ENCODE measurements at places on chromosomes 7 and 10. TPM values are rescaled to one million over a fixed set of nuclear protein-coding genes. Genes with fewer than 3 reads are reported as not detected.
A peak's percentile ranks its signal among the peaks of the same experiment; 100 is the strongest.

DNA sequence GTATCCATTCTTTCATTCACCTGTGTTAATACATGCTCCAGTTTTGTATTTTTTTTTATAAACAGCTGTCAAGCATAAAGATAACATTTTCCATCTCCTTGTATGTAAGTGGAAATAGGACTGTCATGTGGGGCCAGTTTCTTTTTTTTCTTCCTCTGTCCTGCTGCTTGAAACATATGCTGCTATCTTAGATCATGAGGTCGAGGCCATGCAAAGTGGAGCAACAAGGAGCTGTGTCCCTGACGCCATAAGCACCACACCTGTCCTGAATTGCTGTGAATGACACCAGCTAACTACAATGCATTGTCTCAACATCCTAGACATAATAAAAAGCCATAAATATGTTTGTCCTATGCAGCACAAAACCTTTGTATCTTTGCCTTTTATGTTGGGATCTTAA lies 37.7 kb upstream of the SLC26A4 start:
- no peak for DNase-seq

DNA sequence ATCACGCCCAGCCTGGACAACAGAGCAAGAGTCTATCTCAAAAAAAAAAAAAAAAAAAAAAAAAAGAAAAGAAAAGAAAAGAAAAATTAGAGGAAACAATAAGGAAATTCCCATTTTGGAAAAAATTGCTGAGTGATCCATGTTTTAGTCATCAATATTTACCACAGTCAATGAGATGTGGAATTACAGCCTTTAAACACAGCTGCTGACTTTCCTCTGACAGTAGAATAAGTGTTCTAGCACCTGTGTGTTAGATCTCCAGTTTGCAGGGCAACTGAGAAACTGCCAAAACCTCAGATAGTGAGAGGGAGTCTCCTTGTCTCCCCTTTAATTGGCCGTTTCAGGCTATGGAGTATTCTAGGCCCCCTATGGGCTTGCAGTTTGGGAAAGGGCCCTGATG lies 520.1 kb downstream of the KCNMA1 start:
- DNase-seq: no peak

GRCh38 chr10:97553575-97554031 lies 19.0 kb upstream of the ANKRD2 start:
- DNase-seq: peak; percentile 68

ABCC2 gene
- 0.93 TPM for polyA plus RNA-seq

- peak; percentile 67 for DNase-seq
These were observed 2.5 kb downstream of the ZEB1 start for GRCh38 chr10:31321396-31321941.

MRPS33 gene
- polyA plus RNA-seq: 83.6 TPM

- no peak for DNase-seq
These were observed 52.2 kb upstream of the SEC61G start for GRCh38 chr7:54811041-54811845.

DNA sequence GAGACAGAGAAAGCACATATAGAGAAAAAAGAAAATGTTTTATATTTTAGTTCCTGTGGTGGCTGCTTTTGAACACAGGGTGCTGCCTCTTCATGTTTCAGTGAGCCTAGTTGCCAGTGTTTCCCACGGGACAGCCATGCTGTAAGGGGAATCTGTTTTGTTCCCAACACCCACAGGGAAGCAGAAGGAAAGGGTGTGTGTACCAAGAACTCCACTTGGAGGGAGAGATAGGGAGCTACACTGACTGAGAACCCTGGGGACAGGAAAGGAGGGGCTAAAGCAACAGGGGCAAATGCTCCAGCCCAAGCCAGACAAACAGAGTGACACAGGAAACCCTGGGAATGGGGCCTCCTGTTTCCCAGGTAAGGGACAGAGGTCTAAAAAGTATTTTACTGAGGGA lies 40.2 kb downstream of the FRMPD2 start:
- DNase-seq: no peak

NME8 gene
- polyA plus RNA-seq: not detected

- DNase-seq: no peak
These were observed 9.1 kb downstream of the MDFIC start for GRCh38 chr7:114930829-114931655.

DNA sequence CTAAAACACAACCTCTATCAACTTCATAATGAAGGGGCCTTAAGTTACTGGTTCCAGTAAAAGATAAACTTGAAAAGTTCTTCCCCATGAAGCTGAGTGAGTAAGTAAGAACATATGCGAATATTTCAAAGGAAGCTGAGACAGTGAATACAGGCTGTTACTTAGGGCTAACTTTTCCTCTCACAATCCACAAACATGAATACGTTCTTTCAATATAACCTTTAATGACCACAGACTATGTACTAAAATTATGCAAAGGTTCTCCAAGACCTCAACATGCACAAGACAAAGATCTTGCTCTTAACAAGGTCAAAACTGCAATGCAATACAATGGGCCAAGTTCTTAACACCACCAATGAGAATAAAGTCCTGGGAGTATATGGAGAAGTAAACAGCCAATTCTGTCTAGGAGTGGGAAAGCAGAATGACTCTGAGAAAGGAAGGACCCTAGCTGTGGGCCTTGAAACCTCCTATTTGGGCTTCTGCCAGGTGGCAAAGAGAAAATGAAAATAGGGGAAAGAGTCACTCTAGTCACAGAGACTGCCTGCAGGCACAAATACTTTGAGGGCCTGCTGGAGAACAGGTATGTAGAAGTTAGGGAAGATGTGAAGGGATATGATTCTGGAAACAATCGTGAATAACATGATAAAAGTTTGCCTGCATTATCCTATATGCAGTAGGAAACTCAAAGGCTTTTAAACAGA lies 43.7 kb downstream of the OSBPL3 start:
- DNase-seq: no peak

- no peak for DNase-seq
These were observed 329.5 kb upstream of the MEOX2 start for GRCh38 chr7:16015981-16016380.

H2BK1 gene
- not detected for polyA plus RNA-seq

ELN gene
- 19.4 TPM for polyA plus RNA-seq

DNA sequence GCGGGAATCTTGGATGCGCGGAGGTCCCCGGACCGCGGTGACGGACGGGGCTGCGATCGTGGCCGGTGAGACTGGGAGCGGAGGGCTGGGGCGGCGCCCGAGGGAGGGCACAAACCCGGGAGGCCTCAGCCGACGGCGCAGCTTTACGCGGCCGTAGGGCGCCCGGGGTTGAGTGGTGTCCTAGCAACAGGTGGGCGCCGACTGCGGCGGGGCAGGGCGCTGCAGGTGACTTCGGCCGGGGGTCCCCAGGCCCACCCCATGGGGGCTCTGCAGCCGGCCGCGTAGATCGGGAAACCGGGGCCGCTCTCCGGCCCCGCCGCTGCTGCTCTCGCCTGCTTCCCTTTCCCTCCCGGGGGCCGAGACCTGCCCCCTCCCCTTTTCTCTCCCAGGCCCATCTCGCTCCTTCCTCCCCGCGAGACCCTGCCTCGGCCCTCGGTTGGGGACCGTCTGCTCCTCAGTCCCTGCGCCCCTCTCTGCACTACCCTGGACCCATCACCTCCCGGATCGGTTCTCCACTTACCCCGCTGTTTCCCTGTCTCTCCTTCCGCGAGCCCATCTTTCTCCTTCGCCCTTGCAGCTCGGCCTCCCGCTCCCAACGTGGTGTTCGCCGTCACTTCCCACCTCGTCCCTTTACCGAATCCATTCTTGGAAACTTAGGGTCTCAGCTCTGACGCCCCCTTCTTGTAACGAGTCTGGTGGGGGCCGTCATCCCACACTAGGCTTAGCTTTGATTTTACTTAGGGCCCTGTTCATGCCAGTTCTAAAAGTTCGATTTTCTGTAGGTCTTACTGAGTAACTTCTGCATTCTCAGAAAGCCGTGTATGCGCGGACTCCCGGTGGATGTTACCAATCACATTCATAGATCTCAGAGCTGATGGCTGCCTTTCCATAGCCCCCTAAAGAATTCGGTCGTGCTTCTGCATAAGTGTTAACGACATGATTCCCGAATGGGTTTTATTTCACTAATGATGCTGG lies 18.5 kb upstream of the ACBD5 start:
- peak; percentile 73 for DNase-seq

GBX1 gene
- not detected for polyA plus RNA-seq

DNA sequence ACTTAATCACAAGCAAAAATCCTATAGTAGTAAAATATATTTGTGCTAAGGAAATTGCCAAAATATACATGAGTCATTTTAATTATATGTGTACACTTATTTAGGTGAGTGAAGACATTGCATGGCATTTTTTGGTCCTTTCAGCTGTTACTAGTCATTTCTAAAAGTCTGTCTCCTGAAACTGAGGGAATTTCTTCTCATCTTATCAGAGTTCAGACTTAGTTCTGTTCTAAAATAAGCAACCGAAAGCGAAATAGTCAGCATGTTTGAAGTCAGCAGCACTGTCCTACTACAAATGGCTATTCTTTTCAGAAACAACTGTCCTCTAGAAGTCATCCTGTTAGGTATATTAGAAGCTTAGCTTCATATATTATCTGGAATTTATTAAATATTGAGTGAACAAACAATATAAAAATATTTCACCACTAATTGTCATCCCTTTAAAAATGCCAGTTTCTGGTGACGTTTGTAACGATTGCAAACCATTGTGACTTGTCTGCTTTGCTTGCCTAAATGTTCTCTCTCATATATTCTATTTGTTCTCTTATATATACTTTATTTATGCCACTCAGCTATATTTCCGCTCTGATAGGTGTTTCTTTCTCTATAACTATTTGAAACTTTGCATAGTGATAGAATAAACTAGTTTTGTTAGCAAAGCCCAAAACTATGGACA lies 227.4 kb upstream of the KAT6B start:
- no peak for DNase-seq

DNA sequence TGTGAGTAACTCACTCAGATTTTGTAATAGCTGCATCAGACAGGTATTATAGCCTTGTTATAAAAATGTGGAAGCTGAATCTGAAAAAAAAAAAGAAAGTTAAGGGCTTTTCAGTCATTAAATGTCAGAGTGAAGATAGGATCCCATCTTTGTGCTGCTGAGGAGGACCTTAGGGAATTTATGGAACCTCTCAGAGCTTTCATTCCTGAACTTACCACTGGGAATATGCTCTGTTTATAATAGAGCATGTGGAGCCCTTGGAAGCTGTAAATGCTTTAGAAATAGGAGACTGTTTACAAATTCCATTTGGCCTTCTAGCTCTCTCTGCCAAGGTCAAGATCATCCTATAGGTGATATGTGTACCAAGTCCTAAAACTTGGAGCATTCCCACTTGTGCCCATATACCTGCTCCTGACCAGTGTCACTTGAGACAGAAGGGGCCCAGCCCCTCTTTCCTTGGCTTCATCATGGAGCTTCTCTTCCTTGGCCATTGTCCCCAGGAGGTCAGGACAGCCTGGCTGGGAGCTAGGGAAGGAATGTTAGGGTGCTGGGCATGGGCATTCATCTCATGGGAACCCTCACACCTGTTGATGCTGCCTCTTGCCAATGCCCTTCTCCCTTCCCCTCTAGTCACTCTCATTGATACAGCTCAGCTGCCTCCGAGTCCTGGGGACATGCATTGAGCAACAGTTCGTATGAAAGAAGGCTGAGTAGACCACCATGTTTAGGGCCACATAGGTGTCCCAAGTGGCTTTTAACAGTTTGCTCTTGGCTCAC lies 105.3 kb downstream of the LRRC18 start:
- DNase-seq: no peak

AKR1C8 gene
- not detected for polyA plus RNA-seq

SCIN gene
- 5.4 TPM for polyA plus RNA-seq

ASB15 gene
- not detected for polyA plus RNA-seq

VWDE gene
- 0.06 TPM for polyA plus RNA-seq

MYL10 gene
- polyA plus RNA-seq: not detected

SPOCK2 gene
- polyA plus RNA-seq: 1.1 TPM

DNA sequence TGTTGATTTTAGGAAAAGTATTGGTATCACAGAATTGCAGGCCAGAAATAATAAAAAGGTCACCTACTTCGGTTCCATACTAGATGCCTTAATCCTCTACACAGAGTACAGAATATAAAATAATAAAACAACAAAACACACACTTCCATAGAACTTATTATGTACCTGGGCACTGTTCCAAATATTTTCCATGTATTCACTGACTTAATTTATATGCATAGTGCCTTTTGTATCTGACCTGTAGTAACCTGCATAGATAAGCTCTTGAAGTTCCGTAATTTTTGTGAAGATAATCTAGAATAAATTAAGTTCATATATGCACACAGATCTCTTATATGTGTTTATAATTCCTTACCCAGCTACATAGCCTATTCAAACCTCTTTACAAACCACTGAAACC lies 78.3 kb downstream of the RAPGEF5 start:
- no peak for DNase-seq

IL2RA gene
- polyA plus RNA-seq: 0.46 TPM

GRCh38 chr7:55052081-55052480 lies 33.3 kb downstream of the EGFR start:
- DNase-seq: no peak

CALCR gene
- not detected for polyA plus RNA-seq

DNA sequence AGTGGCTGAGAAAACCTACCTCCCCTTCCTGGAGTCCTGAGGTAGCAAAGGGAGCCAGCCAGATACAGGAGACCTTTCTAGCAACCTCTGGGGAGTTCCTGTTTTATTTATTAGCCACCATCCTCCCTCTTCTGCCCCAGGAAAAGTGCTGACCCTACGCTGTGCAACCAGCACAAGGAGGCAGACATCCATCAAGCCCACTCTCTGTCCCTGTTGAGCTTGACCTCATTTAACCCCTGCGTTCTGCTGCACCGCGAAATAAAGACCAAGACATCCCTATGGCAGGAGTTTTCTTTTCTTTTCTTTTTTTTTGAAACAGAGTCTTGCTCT lies 25.3 kb upstream of the ANKRD2 start:
- no peak for DNase-seq

FEZF1 gene
- not detected for polyA plus RNA-seq

GRCh38 chr10:29353887-29354561 lies 65.2 kb downstream of the LYZL1 start:
- DNase-seq: no peak
